Pancreas (tissue), 10 donors: ENCODE measurements at places on chromosomes 3 and 15. TPM values are rescaled to one million over a fixed set of nuclear protein-coding genes. Genes with fewer than 3 reads are reported as not detected.

ITGA11 gene
- 0.19 TPM for polyA plus RNA-seq

PLSCR4 gene
- 5.6 TPM for polyA plus RNA-seq

FAM81A gene
- 0.63 TPM for polyA plus RNA-seq

COL6A5 gene
- not detected for polyA plus RNA-seq

FBXW12 gene
- polyA plus RNA-seq = 2.7 TPM

ABHD17C gene
- 2.9 TPM for polyA plus RNA-seq

RHCG gene
- 0.68 TPM for polyA plus RNA-seq

GABRG3 gene
- polyA plus RNA-seq = 0.35 TPM

NOX5 gene
- polyA plus RNA-seq = 0.26 TPM

CEP152 gene
- 1.3 TPM for polyA plus RNA-seq

CSPG5 gene
- 0.15 TPM for polyA plus RNA-seq

CHDH gene
- 11.9 TPM for polyA plus RNA-seq

RYR3 gene
- 0.38 TPM for polyA plus RNA-seq

ESYT3 gene
- 2.1 TPM for polyA plus RNA-seq

CELSR3 gene
- 6.3 TPM for polyA plus RNA-seq

TRH gene
- polyA plus RNA-seq = not detected

CCDC13 gene
- polyA plus RNA-seq = 0.65 TPM

UPK1B gene
- polyA plus RNA-seq = 0.91 TPM

DLL4 gene
- polyA plus RNA-seq = 4.8 TPM

ACTRT3 gene
- polyA plus RNA-seq = 0.82 TPM

MAP6D1 gene
- 1.4 TPM for polyA plus RNA-seq

BUB1B gene
- 0.09 TPM for polyA plus RNA-seq

CGGBP1 gene
- polyA plus RNA-seq = 32.1 TPM

GRK7 gene
- not detected for polyA plus RNA-seq
